ENCODE measurements at places on chromosomes 11 and 22.

DNA sequence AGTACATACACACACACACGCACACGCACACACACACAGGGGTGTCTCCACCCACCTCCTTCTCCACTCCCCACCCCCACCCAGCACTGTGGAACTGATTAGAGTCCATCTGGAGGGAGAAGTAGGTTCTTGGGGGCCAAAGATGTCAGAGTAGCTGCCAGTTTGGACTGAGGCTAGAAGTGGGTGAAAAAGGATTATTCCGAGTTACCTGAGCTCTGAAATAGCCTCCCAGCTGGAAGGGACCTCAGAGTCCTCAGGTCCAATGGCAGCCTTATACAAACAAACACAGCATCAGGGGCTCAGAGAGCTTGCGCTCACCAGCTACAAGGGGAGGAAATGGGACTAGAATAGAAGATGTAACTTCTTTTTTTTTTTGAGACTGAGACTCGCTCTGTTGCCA, 20.8 kb downstream of the IL10RA start:
- DNase-seq = no peak

DNA sequence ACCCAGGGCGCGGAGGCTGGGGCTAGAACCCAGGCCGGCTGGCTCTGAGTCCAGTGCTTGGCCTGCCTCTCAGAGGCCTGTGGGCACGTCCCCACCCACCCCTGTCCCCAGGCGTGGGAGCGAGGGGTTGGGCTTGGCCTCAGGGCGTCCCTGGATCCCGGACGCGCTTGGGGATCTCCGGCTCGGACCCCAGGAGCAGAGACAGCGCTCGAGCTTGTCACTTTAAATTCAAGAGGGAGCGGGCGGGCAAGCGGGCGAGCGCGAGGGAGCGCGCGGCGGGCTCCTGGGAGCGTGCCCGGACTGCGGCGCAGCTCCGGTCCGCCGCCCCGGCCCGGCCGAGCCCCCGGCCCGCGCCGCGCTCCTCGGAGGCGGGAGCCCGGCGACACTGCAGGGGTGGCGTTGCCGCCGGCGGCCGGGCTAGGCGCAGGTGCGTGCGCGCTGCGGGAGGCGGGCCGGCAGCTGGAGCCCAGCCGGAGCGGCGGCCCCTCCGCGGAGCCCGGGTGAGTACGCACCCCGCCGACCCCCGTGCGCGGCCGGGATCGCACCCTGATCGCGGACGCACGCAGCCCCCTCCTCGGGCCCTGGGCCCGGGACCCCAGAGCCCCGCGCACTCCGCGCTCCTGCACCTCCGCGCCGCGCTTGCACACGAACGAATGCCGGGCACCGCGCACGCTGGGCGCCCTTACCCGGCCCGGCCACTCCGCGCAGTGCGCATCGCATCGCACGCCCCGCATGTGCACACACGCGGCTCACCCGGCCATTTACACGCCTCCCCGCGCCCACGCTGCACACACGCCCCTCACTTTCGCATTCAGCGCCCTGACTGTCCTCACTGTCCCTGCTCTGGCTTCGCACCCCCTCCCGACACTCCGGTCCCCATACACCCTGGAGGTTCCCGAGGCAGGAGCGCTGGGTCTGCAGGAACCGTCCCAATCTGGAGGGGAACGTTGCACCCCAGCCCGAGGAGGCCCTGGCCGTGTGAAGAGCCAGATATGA, at the start of gene SYT12:
Gene SYT12, plus strand, starts transcription at position 174 of the 996 bp plus-strand sequence. CDS start 7,011 bp downstream, outside the sequence.
- DNase-seq = no peak

DNA sequence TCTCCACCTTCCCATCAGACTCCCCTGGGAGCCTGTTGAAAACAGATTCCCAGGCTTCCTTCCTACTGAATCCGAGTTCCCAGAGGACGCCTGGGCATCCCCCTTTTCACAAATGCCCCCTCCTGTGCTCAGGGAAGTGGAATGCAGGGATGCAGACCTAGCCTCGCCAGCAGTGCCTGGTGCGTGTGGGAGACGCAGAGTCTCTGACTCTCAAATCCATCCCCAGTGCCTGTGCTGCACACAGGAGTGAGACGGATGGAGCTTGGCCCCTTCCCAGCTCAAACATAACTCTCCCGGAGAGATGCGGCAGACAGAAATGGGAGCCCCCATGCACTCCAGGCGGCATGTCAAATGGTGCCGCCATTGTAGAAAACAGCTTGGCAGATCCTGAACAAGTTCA, 62.6 kb downstream of the CTTN start:
- DNase-seq = no peak

DNA sequence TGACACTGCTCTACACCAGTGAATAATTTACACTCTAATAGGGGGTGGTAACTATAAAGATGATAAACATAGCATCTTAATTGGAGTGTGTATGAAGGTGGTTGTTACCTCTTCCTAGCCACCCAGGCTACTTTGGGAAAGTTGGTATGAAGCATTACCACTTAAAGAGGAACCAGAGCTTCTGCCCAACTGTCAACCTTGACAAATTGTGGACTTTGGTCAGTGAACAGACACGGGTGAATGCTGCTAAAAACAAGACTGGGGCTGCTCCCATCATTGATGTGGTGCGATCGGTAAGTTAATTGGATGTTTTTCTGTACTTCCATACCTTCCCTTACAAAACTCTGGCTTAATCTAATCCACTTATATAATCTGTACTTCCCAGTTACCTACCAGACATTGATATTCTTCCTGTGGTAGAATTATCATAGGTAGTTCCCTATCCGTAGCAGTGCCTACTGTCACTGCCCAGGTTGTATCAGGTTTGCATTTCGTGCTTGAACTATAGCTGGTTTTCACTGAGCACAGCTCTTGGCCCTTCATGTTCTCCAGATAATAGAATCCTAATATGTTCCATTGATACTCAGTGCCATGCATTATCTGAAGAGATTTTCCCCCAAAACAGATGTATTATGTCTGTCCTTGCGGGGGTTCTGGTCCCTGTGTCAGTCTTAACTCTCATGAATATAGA, 2.2 kb downstream of the RPL27A start:
- DNase-seq = no peak

DNA sequence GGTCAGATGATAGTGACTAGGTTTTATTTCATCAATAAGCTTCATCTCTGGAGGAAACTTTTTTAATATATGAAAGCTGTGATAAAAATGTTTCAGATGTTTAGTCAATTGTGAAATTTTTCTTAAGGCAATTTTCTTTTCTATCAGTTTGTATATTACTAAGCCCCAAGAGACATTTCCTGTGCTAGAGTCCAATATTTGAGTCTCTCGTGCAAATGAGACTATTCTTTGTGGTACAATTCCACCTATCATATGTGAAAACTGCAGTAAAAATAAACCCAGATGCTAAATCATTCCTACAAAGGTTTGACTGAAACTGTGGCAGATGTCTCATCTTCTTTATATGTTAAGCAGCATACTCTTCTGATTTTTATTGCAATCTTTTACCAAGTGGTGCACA, 28.0 kb downstream of the CTR9 start:
- DNase-seq = no peak

GRCh38 chr22:48890693-48891554, 936.7 kb downstream of the BRD1 start:
- no peak for DNase-seq

DNA sequence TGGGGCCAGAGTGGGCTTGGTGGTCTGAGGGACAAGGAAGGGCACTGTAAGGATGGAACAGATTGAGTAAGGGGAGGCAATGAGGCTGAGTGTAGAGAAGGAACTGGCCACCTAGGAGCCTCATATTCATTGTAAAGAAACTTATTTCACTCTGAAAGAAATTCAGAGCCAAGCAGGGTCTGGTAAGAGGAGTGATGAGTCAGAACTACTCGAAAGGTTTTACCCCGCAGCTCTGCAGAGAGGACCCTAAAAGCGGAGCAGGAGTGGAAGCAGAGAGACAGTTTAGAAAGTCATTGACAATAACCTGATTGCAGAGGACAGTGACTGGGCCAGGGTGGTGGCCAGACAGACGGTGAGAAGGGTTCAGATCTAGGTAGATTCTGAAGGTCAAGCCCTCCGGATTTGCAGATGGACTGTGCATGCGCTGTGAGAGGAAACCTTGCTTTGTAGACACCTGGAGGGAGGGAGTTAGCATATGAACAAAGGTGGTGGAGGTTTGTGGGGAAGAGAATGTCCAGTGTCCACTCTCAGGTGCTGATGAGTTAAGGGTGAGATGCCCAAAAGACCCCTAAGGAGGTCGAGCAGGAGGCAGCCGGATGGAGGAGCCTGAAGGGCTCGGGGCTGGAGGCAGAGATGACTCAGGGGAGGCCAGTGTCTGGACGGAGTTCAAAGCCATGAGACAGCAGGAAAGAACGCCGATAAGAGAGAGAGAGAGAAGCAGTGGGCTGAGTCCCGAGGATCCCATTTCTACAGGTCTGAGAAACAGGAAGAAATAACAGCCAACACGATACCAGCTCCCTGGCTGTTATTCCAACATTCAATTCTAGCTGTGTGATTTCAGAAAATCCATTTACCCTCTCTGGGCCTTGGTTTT, 546.0 kb downstream of the BRD1 start:
- no peak for DNase-seq

DNA sequence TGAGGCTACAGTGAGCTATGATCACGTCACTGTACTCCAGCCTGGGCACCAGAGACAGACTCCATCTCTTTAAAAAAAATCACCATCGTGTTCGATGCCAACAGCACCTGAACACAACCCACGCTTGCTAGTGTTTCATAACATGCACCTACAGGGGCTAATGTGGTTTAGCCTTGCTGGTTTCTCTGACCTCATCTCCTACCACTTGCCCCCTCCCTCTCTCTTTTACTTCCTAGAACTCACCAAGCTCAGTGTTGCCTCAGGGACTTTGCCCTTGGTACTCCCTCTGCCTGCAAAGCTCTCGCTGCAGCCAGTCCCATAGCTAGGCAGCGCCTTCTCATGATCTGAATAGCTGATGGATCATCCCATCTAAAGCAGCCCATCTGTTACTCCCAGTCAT, 99.8 kb downstream of the FBXO7 start:
- no peak for DNase-seq

- no peak for DNase-seq
Measured at GRCh38 chr11:104127828-104128227, 36.1 kb downstream of the PDGFD start.

GRCh38 chr11:74784234-74784633, 35.6 kb downstream of the RNF169 start:
- no peak for DNase-seq

- no peak for DNase-seq
Measured at GRCh38 chr11:129249923-129250322, 57.8 kb upstream of the ARHGAP32 start.

DNA sequence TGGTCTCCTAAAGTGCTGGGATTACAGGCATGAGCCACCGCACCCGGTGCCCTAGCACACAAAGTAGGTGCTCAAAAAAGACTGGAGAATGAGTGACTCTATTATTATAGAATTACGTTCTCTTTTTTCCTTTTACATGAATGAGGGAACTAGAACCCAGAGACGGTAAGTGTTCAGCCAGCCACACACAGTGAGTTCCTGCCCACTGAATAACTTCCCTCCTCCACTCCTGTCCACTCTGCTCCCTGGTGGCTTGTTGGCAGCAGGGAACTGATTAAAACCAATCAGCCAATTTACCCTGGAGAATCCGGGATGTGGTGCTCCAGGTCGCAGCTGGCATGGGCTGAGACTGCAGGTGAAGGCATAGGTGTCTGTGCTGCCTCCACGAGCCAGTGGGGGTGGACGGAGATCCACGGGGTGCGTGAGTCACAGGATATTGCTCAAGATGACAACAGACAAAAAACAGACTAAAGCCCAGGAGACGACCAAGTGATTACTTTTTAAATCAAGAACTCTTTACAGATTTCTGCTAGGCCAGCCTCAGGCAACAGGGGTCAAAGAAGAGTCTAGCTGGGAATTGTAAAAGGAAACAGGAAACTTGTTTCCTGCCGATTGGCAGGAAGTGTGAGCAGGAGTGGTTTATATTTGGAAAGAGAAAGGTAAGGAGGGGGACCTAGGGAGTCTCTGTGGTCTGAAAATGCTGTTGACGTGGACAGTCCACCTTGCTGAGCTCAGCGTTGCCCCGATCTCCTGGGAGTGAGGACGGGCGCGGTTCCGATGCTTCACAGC, 95.2 kb upstream of the TP53I11 start:
- DNase-seq = no peak

DNA sequence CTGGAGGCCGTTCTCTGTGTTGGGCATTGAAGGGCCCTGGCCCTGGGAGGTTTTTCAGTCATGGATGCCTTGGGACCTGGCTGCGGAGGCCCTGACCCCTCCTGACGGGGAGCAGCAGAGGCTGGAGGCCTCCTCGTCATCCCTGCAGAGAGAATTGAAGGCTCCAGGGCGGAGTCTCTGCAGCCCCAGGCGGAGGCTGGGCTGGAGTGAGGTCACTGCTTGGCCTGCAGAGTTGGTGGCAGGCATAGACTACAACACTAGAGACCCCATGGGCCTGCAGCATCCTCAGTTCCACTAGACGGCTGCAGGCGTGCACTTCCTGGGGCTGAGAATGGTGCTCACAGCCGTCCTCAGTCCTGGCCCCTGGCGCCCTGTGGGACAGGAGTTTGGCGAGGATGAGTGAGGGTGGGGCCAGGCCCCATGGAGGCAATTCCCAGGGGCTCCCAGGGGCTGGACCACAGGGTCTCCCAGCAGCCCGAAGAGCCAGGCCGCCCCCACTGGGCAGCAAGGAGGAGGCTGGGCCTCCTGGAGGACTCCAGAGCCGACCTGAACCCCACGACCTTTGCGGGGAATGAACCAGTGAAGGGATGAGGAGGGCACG, 1194.9 kb downstream of the BRD1 start:
- DNase-seq = no peak

DNA sequence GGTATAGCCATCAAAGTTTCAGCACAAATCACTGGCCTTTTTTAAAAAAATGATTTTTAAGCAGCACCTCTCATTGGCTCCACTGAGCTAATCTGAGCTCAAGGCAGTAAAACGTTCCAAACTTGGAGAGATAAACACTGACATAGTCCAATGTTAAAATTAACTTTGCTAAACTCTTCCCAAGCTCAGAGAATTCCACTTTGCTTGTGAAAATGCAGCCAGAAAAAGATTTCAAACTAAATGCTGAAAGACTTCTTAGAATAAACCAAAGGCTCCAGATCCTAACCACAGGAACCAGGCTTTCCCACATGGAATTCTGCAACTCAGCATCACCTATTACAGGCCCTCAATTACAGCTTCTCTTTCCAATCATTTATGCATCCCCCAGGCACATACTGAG, 84.7 kb upstream of the GDPD4 start:
- DNase-seq = no peak

DNA sequence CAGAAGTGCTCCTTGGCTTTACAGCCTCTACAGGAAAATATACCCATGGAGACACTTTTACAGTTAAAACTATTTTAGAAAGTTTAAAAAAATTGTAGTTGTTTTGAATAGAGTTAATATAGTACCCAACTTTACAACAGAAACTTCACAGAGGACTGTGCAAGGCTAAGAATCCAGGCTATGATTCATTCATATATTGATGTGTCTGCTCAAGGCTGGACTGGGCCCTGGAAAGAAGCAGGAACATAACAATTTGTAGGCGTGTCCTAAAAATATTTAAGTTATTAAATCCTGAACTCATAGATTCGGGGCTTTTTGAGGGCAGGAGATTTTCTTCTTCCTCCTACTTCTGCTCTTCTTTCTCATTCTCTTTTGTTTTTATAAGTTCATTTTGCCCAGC, 291.5 kb upstream of the CCDC179 start:
- DNase-seq = no peak

GRCh38 chr22:47409539-47410275, 647.3 kb downstream of the TBC1D22A start:
- DNase-seq = no peak

Data from activated CD4-positive, alpha-beta T cell treated with anti-CD3 and anti-CD28 coated beads, Interleukin-2, amount 50 U/mL, for 24 hours (primary cell).